ENCODE measurements at places on chromosomes 6 and 20.
A peak's percentile ranks its signal among the peaks of the same experiment; 100 is the strongest.

- no peak for DNase-seq
Measured at GRCh38 chr20:43953919-43954592, 39.4 kb downstream of the TOX2 start.

- no peak for DNase-seq
Measured at GRCh38 chr6:158573542-158573931, 13.6 kb downstream of the TMEM181 start.

DNA sequence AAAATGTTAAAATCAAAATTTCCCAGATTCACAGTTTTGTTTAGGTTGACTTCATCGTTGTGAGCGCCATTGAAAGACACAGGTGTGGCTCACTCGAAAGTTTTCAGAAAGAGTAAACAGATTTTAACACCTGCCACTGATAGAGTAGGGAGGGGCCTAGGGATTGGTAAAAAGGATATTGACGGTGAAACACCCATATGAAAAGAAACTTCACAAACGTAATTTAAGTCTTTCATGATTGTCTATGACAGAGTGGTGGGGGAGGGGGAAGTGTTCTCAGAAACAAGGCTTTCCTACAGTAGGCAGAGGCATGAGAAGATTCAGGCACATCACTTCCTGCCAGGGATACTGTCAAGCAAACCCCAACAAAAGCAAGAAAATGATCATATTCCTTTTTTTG is 101.4 kb downstream of the PERP start:
- no peak for DNase-seq

- DNase-seq: no peak
Measured at GRCh38 chr6:32666420-32667300, at the start of gene HLA-DQB1. TSS of gene HLA-DQB1 (minus strand) at chr6:32666657. CDS start at chr6:32666607, 50 bp downstream.

DNA sequence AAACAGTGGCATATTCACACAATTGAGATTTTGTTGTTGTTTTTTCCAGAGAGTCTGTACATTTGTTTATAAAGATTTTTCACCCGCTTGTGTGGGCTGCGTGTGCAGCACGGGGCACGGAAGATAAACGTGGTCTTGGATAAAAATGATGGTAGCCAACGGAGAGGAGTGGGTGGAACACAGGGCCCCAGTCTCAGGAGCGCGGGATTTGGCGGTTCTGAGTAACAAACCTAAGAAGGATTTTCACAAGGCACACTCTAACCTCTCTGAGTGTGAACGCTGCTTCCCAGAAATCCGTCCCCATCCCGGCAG is 3.6 kb upstream of the BNIP5 start:
- DNase-seq: no peak

GRCh38 chr6:113019176-113019575 is 672.0 kb downstream of the RFPL4B start:
- DNase-seq: no peak

DNA sequence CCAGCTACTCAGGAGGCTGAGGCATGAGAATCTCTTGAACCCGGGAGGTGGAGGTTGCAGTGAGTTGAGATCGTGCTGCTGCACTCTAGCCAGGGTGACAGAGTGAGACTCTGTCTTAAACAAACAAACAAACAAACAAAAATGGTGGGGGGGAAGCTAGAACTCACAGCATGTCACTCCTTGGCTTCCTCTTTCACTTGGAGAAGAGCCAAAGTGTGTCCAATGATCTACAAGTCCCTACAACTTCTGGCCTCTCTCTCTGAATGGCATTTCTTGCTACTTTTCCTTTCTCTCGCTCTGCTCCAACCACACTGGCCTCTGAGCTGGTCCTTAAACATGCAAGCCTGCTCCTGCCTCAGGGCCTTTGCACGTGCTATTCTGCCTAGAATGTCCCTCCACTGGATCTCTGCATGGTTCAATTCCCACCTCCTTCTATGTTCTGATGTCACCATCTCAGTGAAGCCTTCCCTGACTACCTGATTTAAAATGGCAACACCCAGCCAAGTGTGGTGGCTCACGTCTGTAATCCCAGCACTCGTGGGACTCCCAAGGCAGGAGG is 8.1 kb downstream of the TLDC2 start:
- no peak for DNase-seq

- DNase-seq: no peak
Measured at GRCh38 chr20:52096117-52096516, 95.5 kb downstream of the ZFP64 start.

DNA sequence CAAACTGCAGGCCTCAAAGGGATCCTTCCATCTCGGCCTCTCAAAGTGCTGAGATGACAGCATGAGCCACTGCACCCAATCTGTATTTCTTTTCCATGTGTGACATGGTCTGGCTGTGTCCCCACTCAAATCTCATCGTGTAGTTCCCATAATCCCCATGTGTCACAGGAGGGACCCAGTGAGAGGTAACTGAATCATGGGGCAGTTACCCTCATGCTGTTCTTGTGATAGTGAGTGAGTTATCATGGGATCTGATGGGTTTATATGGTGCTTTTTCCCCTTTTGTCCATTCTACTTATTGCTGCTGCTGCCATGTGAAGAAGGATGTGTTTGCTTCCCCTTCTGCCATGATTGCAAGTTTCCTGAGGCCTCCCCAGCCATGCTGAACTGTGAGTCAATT is 10.3 kb upstream of the BRPF3 start:
- DNase-seq: no peak

DNA sequence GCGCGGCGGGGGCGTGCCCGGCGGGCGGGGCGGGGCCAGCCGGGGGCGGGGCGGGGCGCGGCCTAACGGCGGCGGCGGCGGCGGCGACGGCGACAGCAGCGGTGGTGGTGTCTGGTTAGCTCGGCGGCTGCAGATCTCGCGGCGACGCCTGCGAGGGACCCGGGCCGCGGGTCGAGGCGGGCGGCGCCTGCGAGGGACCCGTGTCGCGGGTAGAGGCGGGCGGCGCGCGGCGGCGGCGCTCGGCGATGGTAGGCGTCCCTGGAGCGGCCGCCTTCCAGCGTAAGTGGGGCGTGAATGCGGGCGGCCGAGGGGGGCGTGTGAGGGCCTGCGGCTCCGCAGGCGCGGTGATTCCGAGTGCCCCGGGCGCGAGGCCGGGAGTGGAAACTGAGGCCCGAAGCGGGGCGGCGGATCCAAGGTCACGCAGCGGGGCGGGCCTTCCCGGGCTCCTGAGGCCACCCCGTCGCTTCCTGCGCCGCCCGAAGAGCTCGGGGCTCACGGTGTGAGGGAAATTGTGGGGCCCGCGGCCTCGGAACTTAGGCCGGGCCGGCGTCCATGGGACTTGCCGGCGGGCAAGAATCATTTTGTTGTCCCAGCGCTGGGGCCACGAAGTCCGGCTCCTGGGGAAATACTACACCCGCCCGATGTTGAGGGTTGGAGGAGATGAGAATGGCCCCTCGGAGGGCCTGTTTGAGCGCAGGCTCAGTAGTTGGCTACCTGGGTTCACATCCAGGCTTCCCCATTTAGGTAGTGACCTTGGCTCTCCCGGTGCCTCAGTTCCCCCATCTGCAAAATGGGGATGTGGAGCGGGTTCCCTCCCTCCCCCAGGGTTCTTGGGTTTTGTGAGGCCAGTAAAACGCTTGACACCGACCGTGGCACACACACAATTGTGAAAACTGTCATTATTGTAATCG is at the start of gene CBFA2T2:
TSS of gene CBFA2T2 (plus strand) at position 74 of the 911 bp plus-strand sequence. CDS start at position 246, 172 bp downstream.
- DNase-seq: no peak

GRCh38 chr6:51613558-51613957 is 473.9 kb downstream of the PKHD1 start:
- DNase-seq: peak; percentile 5

GRCh38 chr6:161598896-161599295 is 325.0 kb upstream of the AGPAT4 start:
- no peak for DNase-seq

DNA sequence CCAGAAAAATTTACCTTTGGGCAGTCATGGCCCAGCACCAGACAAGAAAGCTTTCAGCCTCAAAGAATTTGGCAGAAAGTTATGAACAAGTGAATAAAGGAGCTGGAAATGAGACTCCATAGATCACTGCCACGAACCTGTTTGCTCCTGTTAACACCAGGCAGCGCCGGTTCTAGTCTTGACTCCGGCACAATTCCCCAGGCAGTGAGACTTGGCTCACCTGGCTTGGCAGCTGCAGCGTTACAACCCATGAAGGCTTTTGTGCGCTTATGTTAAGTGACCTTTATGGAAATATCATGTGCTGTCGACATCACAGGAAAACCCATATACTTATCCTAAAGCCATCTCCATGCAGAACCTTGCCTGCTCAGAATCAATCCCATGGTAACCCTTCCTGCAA is 22.2 kb upstream of the FOXC1 start:
- no peak for DNase-seq

DNA sequence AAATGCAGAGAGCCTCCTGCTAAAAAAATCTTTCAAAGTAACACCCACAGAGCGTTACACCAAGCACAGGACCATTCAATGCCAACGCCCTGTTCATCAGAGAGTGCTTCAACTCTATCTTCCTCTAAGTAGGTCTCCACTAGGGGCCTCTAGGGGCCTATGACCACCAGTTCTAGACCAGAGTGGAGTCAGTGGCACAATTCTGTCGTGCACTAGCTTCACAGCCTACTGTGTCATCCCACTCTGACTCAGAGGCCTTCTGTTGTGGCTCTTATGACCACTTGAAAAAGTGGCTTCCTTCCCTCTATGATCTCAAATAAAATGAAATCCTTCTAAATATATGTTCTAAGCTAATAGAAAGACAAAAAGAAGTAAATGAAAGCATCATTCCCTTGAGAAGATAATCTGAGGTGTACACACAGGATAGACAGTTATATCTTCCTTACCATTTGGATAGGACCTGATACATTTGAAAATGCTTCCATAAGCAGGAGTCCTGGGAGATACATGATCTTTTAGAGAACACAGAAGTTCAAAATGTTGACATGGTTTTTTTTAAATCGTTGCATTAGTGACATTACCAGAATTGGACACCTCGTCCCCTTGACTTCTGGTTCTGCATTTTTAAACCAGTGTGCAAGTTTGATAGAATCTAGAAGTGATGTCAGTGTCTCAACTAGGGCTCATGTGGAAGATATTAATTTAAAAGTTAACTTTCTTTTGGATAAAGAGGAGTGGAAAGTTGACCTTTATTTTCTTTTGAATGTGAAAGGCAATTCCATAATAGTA is 151.9 kb downstream of the SH3BGRL2 start:
- DNase-seq: no peak

GRCh38 chr20:45957021-45957941 is 14.7 kb downstream of the ZNF335 start:
- DNase-seq: no peak

DNA sequence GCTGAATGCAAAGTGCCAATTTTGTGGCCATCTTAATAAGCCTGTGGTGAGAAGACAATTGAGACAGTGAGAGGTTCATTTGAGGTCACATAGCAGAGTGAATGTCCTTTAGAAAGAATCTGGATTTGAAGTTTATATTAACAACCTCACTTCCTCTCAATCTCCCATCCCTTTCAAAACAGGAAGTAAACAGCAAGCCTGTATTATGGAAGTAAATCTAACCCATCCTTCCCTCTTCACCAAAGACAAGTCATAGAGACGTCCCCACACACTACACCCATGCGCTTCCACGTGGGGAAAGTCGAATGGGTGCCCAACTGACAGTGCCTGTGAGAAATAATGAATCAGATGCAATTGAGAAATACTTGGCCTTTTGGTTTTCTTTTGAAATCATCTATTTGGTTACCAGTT is 28.8 kb upstream of the CCND3 start:
- DNase-seq: no peak

GRCh38 chr6:120056085-120056484 is 706.5 kb upstream of the MAN1A1 start:
- no peak for DNase-seq

- DNase-seq: no peak
Measured at GRCh38 chr20:39105551-39105950, 143.4 kb downstream of the DHX35 start.

- no peak for DNase-seq
Measured at GRCh38 chr6:165658395-165659058, 4.5 kb downstream of the PDE10A start.

GRCh38 chr6:128569732-128570679 is 49.6 kb upstream of the PTPRK start:
- no peak for DNase-seq

GRCh38 chr6:31175971-31176370 is 5.5 kb upstream of the POU5F1 start:
- no peak for DNase-seq

DNA sequence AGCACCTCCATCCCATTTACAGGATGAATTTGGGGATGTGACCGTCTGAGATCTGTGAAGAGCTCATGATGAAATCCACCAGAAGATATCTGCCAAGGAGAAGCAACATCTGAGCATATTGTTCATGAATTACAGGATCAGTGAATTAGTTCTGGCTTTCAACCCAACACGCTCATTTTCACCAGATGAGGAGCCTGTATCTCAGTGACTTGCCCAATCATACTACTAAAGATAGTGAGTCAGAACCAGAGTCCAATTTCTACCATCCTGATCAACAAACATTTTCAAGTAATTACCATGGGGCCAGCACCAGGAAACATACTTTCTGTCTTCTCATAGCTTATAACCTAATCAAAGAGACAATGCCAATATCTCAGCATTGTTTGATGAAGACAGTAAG is 116.6 kb downstream of the ZDHHC14 start:
- DNase-seq: no peak

DNA sequence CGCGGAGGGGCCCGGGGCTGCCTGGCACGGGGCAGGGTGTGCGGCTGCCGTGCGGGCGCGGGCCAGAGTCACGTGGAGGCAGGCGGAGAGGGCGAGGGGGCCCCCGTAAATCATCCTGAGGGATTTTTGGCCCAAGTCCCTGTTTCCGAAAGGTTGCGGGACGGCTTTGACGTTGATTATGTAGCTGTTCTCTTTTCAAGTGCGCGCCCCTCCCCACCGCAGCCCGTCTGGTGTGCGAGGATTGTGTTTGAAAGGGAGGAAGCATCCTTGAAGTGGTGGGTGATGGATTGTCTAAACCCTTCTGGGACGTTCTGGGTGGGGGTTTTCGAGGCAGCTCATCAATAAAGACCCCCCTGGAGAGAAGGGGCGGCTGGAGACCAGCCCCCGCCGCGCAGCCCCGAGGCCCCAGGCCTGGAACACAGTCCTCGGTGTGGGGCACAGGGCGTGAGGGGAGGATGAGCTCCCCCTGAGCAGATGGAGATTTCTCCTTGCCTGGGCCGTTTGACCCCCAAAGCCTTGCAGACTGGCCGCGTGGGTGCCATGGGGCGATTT is 7.0 kb upstream of the FOXF2 start:
- DNase-seq: no peak

GRCh38 chr6:85865420-85866369 is 223.0 kb upstream of the SYNCRIP start:
- DNase-seq: no peak

GRCh38 chr6:20438462-20439070 is 36.9 kb downstream of the E2F3 start:
- no peak for DNase-seq

GRCh38 chr6:41646026-41646795 is 7.9 kb downstream of the MDFI start:
- DNase-seq: no peak
